ENCODE measurements at places on chromosomes 4 and X.

DNA sequence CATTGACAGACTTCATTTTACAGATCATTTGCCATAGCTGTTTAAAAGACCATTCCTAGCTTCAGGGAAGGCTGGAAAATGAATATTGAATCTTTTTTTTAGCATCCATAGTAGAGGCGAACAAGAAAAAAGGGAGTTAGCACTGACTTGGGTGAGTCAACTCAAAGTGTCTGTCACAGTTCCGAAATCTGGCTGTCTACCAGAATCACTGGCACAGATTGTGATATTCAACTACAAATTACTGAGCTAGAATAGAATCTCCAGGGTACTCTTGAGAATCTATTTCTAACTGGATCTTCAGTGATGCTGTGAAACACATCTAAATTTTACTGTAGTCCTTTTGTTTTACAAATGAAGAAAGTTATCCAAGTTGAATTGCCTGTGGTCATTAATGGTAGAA is 31.5 kb downstream of the SEC24B start:
- DNase-seq, result no peak

GRCh38 chr4:186688150-186688943 is 35.3 kb downstream of the FAT1 start:
- DNase-seq, result no peak

- DNase-seq, result no peak
Observed at GRCh38 chr4:159374749-159375530, 272.1 kb downstream of the RAPGEF2 start.

DNA sequence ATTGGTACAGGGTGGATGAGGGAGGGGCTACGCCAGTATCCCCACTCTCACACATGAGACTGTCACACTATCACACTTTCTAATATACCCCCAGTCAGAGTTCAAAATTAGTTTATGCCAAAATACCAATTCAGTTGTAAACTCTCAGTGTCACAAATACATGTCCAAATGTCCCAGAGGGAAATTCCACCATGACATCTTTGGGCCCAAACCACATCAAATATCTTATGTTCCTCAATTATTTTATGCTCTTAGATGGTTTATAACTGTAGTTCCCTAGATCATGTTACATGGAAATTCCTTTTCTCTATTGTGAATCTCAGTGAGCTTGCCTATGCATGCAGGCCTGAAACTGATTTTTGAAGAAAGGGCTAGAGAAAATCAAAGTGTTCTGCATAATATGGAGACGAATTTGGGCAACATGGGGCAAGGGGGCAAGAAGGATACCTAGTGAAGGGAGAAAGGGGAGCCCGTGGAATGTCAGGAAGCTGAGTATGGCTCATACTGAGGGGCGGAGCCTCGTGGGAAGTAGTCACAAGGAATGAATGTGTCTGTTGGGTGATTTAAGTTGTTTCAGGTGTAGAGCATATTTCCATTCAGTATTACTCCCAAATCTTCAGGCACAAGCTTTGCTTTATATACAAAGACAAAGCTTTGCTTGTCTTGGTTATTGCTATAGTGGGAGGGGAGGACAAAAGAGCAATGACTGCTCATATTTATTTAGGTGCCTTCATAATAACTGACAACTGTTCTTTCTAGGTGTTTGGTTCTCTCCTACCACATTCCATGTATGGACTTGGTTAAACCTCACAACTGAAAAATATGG is 40.8 kb downstream of the CLNK start:
- DNase-seq, result no peak

DNA sequence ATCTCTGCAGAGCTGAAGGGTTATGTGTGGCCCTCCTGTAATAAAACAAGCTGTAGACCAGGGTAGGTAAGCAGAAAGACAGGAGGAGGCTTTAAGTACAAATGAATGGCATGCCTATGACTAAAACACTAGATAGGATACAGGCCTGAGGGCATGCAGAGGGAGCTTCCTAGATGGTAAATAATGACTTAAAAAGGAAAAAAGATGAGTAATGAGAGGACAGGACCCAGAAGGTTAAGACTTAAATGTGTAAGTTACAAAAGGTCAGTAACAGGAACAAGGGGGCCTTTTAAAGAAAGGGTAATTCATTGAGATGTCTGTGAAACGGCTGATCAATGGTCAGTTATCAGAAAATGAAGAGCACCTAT is 194.8 kb downstream of the SOWAHB start:
- no peak for DNase-seq

GRCh38 chr4:78899302-78899701 is 39.9 kb downstream of the PAQR3 start:
- DNase-seq, result no peak

DNA sequence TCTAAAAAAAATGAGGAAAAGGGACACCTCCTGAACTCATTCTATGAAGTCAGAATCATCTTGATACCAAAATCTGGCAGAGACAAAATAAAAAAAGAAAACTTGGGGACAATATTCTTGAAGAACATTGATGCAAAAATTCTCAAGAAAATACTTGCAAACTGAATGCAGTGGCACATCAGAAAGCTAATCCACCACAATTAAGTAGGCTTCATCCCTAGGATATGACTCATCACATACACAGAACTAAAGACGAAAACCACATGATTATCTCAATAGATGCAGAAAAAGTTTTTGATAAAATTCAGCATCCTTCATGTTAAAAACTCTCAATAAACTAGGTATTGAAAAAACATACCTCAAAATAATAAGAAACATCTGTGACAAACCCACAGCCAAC is 98.3 kb downstream of the FAM47B start:
- DNase-seq, result no peak

DNA sequence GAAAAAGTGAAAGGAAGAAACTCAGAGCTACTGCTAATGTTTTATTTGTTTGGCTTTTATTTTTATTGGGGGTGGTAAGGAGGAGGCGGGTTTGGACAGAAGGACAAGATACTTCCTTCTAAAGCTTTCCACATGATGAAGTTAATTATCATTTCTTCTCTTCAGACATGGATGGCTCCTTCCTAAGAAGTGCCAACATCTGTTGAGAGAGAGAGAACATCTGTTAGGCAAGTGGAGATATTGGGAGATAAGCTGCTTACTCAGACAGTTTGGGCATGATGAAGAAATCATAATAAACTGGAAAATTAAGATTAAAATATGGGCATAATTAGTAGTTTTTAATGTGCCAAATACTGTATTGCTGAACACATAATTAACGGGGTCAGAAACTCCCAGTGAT is 535.7 kb upstream of the INTU start:
- no peak for DNase-seq

- no peak for DNase-seq
Observed at GRCh38 chr4:23594125-23594524, 295.7 kb downstream of the PPARGC1A start.

Data from anterior cingulate cortex (tissue), 58 donors.